IMR-90 (cell line): ENCODE measurements at places on chromosomes 1 and 21. TPM values are rescaled to one million over a fixed set of nuclear protein-coding genes. Genes with fewer than 3 reads are reported as not detected.

The PTGER3 gene
- not detected in 2 replicates for polyA plus RNA-seq

The CELA3A gene
- polyA plus RNA-seq, result not detected in 2 replicates

The FGR gene
- not detected in 2 replicates for polyA plus RNA-seq

DNA sequence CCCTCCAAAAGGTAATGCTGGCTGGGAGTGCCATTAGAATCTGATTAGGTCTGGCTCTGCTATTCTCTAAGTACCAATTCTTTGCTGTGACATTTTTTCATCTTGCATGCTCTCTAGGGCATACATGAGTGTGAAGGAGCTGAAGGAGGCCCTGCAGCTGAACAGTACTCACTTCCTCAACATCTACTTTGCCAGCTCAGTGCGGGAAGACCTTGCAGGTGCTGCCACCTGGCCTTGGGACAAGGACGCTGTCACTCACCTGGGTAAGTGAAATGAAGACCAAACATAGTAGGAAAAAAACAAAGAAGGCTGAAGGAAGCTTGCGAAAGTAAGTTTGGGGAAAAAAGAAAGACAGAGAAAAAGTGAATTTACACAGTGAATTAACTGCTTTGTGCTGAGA, 207.9 kb downstream of the PAPPA2 start:
- no peak for DNase-seq

- no peak for DNase-seq
Observed at GRCh38 chr1:94808669-94809068, 11.5 kb upstream of the SLC44A3 start.

- no peak for DNase-seq
Observed at GRCh38 chr21:45941338-45941710, 40.2 kb upstream of the COL6A1 start.

DNA sequence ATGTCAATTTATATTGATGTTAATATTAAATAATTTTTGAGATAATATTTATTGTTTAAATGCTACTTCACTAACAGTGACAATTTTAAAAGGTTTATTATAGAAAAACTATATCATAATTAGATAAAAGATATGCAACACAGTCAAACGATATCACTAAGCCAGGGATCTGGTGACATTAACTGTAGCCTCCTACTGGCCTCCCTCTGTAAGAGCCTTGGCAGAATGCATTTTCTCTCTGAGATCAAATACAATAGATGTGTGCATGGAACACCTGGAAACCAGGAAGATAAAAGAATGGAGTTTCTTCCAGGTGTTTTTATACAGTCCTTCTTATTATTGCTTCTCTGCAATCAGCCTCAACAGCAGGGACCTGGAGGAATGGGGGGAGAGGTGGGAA, 1762.1 kb downstream of the BRINP3 start:
- no peak for DNase-seq

DNA sequence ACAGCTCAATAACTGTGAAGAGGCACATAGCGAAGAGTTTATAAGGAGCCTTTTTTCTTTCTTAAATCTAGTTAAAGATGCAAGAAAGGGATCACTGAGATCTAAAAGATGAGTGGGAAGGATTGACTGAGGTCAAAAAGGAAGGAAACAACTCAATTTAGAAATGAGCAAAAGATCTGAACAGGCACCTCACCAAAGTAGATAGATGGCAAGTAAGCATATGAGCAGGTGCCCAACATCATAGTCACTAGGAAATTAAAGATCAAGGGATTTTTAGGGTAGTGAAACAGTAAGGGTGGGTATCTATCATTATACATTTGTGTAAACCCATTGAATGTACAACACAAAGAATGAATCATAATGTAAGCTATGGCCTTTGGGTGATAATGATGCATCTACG, 44.6 kb upstream of the CSF1 start:
- DNase-seq, result no peak

GRCh38 chr1:192108161-192108560, 50.1 kb upstream of the RGS18 start:
- no peak for DNase-seq

DNA sequence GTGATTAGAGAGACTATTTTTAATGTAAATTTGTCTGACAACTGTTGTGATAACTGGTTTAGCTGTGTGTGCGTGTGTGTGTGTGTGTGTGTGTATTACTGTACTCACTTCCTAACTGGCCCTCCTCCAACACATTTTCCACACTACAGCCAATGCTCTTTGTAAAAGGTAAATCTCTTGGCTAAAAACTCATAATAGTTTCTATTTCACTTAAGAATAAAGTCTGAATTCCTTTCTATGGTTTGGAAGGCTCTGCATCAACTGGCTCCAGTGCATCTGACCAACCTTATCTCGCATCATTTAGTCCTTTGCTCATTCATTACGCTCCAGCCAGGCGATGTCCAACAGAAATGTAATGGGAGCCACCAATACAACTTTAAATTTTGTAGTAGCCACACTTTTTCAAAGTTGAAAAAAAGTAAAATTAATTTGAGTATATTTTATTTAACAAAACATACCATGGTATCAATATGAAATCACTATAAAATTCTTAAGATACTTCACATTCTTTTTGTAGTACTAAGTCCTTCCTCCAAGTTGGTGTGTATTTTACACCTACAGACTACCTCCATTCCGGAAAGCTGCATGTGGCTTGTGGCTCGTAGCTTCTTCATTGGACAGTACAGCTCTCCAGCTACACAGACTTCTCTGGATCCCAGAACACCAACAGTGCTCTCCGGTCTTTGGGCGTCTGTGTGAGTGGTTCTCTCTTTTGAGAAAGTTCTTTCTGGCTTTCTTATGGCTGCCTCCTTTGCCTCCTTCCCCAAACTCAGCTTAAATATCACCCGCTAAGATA, 68.9 kb downstream of the NRIP1 start:
- peak; percentile 63 for DNase-seq

- peak; percentile 57 for DNase-seq
Observed at GRCh38 chr1:50605186-50605875, 182.1 kb upstream of the DMRTA2 start.

DNA sequence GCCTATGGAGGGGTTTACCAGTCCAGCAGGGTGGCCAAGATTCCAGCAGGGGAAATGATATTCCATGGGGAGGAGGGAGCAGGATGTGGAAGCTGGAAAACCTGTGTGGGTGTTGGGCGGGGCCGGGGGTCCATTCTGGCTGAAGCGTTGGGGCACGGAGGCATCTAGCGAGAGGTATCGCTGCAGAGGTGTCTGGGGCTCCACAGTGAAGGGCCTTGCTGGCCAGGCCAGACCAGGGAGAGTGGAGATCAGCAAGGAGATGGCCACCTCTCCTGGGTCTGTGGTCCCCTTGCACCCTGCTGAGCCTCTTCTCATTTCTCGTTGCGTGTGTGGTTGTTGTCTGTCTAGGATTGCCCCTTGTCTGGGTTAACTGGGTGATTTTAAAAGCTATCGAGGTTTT, 6.2 kb downstream of the COQ8A start:
- DNase-seq, result no peak
